GM13977 (cell line): ENCODE measurements at places on chromosomes 1 and 21.

GRCh38 chr1:997713-997992, 2.2 kb downstream of the HES4 start:
- DNase-seq: no peak

DNA sequence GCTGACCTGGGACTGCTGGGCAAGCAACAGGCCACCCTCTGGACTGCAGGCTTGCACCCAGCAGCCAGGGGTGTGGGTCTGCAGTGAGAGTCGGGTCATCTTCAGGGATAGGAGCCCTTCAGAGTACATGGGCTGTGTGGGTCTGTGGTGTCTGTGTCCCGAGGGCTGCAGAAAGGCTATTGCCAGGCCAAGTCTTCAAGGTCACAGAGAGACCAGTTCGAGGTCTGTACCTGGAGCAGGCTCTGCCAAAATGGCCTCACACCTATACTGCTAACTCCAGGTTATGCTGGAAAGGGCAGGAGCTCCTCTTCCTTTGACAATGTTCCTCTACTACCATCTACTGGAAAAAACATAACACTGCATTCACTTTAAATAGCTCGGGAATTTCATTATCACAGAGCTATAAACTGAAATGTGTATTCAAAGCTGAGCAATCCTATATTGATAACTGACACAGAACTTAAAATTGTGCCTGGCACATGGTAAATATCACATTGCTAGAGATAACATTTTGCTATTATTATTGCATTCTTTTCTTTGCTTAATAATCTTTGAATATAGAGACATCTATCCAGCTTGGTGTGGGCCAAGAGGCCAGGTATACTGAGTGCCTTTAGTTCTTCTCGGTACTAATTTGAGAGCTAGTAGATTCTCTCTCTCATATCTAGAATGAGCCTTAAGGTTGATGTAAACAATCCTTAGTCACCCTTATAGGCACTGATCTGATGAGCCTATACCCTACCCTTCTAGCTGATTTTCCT, 6.9 kb upstream of the DNAH14 start:
- peak; percentile 55 for DNase-seq

GRCh38 chr21:19557046-19557445, 1153.5 kb upstream of the TMPRSS15 start:
- no peak for DNase-seq

DNA sequence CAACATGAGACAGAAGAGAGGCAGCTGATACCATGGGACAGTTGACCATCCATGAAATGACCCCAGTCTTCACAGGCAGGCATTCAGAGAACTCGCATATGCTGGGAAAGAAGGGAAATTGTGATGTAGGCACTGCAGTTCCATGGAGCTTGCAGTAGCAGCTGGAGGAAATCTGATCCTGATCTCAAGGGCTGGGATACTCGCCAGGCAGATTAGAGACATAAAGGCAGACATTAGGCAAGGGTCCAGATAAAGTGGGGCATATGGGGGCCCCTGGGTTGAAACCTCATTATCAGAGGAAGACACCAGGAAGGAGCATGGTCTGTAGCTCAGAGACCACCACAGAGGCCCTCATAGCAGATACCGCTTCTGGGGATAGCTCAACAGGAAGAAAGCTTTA, 48.7 kb upstream of the TNR start:
- no peak for DNase-seq

GRCh38 chr1:151267760-151268159, 13.2 kb downstream of the PSMD4 start:
- no peak for DNase-seq
